ENCODE measurements at places on chromosomes 5 and 9.

DNA sequence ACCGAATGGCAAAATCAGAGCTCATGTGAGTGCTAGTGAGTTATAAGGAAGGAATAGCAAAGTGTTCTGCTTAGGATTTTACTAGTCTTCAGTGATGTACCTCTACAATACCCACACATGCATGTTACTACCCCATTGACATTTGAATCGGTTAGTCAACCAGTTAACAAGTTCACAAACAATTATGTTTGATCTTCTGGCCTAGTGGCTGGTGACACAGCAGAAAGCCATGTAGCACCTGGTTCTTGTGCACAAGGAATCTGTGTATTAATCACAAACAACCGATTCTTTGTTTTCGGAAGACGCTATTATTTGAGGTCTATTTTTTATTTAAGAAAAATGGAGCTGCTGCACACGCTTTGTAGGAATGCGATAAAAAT lies 41.9 kb downstream of the NTRK2 start:
- peak; percentile 17 for DNase-seq

DNA sequence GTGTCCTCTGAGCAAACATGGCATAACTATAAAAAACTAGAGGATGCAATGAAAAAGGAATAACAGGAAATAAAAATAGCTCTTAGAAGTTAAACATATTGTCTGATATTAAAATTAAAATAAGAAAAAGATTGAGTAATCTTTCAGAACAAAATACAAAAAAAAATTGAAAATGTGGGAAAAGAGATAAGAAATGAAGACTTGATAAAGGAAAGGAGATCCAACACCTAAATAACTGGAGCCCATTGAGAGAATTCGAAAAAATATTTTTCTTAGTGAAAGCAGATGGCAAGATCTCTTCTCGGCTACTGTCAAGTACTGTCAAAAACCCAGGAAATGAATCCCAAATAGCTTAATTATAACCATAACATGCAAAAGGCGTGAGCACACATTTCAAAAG lies 24.9 kb downstream of the LIFR start:
- no peak for DNase-seq

DNA sequence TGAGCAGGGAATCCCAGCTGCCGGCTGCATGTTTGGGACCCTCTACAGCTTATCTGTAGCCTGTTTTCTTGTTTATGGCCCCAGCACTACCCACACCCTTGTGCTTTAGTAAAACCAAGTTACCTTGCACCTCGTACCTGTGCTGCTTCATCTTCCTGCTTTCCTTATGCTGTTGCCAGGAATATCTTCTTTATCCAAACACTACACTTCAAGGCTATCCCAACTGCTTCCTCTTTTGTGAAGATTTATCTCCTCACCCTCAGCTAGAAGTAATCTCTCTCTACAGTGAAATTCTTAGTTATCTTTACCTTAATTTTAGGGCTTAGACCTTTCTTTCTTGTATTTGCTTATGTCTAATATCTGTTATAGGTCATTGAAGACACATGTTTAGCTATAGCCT lies 171.1 kb downstream of the KDM4C start:
- DNase-seq = no peak

- no peak for DNase-seq
Observed at GRCh38 chr5:175745210-175745609, 87.3 kb downstream of the HRH2 start.

DNA sequence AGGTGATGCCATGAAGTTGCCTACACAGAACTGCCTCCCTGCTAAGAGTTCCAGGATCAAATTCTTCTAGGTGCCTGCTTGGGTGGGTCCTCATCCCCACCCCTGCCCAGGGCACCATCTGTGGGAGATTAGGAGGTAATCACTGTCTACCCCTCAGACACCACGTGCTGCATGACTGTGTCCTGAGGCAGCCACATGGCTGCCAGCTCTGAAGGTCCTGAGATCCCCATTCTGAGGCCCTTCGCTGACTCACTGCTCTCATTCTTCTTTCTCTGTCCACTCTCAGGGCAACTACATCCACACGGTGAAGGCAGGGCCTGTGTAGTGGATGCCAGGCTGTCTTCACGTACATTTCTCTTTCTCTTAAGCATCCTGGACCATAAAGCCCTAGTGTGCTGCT lies 222.9 kb upstream of the ANKRD55 start:
- peak; percentile 46 for DNase-seq

DNA sequence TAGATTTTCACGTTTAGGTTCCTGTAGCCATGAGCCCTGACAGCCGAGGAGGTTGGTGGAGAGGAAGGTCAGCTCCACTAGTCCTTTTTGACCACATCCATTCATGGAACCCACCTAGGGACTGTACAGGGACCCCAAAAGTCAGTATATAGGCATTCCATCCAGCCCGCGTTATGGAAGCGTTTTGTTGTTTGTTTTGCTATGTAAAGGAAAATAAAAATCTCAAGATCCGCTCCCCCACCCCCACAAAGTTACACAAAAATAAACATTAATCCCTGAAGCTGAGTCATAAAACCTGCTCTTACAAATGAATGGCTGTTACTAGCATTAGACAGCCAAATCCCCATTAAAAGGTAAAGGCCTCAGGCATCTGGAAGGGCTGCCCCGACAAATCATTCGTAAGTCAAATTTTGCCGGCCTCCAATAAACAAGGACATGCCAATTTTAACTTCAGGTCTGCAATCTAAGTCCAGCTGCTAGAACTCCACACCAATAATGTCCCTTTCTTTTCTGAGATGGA lies 292.9 kb downstream of the MED10 start:
- DNase-seq = no peak

- DNase-seq = no peak
Observed at GRCh38 chr9:33867747-33868439, 50.9 kb downstream of the UBE2R2 start.

DNA sequence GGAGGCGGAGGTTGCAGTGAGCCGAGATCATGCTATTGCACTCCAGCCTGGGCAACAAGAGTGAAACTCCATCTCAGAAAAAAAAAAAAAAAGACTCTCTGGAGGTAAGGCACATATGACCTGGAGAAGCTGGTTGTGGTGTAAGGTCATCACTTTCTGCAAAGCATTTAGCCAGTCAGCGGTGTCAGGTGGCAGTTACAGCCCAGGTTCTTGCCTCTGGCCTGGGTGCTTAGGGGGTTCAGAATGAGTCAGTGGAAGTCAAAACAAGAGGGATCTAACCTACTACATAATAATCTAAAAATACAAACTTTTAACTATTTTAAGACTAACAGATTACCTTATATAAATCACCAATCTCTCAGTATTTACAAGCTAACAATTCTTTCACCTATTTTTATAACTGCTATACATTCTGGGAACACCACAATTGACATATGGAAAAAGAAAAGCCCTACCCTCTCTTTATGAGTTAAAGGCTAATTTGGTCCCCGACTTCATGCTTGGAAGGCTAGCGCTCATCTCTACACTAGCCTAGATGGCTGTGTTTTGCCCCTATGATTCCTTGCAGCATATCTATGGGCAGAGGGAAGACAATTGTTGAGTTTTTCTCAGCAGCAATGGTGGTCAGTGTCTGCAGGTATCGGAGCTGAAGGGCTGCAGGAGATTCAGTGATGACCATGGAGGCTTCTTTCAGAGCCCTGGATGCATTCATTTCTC lies 29.2 kb downstream of the STOM start:
- DNase-seq = no peak

GRCh38 chr5:99025298-99026045 lies 96.7 kb upstream of the CHD1 start:
- no peak for DNase-seq
